Thoracic aorta (tissue), 2 donors: ENCODE measurements at places on chromosomes 12 and 14. TPM values are rescaled to one million over a fixed set of nuclear protein-coding genes. Genes with fewer than 3 reads are reported as not detected.

The GPR84 gene
- total RNA-seq, result 0.95 TPM

The TMEM179 gene
- total RNA-seq, result not detected

DNA sequence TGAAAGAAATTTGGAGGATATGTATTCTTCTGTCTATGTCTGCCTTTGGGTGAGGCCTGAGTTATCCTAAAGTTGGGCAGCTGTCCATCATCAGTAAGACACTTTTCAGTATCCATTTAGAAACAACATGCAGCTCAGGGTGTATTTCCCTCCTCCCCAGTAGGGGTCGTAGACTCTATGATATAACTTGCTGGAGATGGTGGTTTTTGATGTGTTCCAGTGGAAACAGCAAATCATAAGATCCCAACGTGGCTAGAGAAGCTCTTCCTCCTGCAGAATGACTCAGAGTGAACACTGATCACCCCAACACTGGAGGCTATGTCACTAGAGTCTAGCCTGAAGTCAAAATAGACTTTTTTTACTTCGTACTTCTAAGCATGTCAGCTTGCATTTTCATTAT lies 331.6 kb upstream of the STXBP6 start:
- DNase-seq, result no peak

The SLC24A4 gene
- 4.4 TPM for total RNA-seq

GRCh38 chr12:31008241-31008761 lies 65.4 kb upstream of the DDX11 start:
- DNase-seq, result no peak

DNA sequence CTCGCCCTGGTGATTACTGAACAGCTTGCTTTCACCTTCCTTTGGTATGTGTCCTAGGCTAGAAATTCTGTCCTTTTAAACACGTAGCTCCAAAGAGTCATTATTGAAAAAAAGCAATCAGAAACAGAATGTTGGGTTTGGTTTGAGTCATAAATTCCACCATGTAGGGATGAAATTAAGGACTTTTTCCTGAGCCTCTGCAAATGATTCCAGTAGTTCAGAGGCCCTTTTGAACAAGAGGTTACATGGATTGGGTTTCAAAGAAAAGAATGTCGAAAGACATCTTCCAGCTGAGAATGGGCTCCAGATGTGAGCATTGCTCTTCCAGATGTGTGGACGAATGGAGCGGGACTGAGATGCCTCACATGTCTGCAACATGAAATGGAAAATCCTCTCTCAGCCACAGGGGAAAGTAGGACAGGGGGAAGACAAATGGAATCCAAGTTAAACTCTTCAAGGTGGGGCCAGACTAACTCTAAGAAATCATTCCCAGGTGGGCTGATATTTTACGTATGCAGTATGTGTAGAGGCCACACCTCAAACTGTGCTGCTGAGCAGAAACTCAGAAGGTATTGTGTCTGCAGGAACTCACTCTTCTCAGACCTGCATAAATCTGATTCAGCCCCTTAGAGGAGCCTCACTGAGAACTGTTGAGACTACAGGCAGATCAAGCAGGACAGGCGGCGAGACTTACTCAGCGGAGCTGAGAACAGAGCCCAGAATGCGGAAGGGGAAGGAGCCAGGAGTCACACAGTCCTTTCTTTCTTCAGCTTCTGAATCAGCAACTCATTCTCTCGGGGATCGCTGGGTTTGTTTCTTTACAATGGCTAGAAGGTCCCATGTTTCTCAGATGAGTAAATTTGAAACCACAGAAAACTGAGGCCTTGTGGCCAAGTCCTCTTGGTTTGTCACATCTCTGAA lies 23.3 kb upstream of the EMP1 start:
- DNase-seq, result peak; percentile 32

DNA sequence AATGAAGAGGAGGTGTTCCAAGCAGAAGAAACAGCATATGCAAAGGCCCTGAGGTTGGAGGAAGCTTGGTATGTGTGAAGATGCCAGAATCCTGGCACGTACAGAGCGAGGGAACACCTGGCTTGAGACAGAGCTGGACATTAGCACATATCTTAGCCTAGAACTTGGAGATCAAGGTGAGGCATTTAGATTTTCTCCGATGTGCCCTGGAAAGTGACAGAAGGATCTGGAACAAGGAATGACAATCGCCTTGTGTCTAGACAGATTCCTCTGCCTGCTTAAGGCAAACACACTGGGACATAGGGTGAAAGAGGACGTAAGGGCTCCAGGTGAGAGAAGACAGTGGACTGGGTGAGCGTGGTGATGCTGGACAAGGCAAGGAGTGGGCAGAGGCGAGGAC lies 32.2 kb upstream of the NOS1 start:
- DNase-seq, result no peak

- no peak for DNase-seq
Measured at GRCh38 chr12:129237881-129238280, 384.6 kb downstream of the GLT1D1 start.

DNA sequence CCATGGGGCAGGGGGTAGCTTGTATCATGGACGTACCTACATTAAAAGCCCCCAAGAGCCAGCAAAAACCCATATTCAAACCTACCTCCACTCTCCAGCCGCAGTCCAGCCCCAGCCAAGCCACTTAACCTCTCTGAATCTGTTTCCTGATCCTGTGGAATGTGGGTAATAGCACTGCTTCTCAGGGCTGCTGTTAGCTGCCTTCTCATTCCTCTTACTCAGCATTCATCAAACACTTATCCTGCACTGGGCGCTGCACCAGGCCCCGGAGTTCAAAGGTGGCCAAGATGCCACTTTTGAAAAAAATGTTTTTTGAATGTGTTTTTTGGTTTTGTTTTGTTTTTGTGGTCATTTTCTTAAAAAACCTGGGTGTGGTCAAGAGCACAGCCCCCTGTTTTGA lies 237.4 kb downstream of the CHST11 start:
- DNase-seq, result no peak

DNA sequence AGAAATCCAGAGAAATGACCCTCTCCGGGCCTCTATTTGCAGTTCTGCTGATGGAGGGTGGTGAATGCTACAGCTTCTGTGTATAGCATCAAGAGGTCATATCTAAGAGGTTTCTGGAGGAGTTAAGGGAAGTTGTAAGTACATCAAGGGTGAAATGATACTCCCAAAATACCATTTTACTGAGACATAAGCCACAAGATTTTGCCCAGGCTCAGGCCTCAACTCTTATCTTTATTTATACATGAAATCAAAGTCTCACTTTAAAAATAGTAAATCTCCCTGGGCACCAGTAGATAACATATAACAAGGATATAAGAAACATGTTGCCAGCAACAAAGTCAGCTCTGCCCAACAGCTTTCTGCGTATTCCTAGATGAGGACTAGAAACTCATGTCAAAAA lies 40.4 kb downstream of the NIN start:
- DNase-seq, result no peak

The KIF5A gene
- 0.81 TPM for total RNA-seq

- DNase-seq, result no peak
Measured at GRCh38 chr14:69573831-69574262, 824 bp downstream of the CCDC177 start.

DNA sequence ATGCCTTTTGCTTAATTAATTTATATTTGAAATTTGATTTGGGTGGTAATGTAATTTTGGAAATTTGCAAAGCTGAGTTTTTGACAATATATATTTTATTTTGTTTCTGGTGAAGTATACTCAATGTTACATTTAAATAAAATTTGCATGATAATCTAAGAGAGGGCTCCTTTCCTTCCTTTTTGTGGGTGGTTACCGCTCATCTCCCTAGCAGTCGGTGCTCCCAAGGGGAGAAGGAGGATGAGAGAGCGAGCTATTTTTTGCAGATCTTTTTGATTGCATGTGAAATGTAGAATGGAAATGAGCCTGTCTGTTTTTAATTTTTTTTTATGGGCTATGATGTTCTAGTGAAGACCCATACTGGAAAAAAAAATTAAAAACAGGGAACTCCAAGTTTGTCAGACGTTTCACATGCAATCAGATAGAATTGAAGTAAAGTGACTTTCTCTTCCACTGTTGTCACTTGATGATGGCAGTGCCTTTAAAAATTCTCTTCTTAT lies 39.8 kb downstream of the MSRB3 start:
- no peak for DNase-seq

GRCh38 chr12:115323223-115323905 lies 639.4 kb upstream of the TBX3 start:
- no peak for DNase-seq

- no peak for DNase-seq
Measured at GRCh38 chr12:45234139-45234865, 18.4 kb downstream of the ANO6 start.

- DNase-seq, result no peak
Measured at GRCh38 chr12:103530307-103531066, 34.7 kb upstream of the C12orf42 start.

GRCh38 chr12:4938900-4939299 lies 29.2 kb downstream of the KCNA1 start:
- no peak for DNase-seq

The KRT78 gene
- total RNA-seq, result not detected

DNA sequence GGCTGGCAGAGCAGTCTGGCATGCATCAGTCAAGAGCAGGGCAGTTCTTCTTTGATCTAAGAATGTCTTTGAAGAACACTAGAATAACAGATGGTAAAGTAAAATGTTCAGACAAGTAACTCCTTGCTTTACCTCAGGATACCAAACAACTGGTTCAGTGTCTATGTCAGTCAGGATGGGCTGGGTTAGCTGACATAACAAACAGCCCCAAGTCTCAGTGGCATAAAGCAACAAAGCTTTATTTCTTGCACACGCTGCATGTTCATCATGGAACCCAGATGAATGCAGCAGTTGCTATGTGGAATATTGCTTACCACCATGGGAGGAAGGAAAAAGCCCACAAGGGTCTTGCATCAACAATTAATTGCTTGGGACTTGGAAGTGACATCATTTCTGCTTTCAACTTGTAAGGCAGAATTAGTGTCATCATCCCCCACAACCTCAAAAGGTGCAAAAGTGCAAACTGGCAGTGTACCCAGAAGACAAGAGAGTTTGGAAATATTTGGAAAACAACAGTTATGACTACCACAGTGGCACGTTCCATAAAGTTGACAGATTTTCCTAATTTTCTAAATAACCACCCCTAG lies 21.2 kb downstream of the GPRC5D start:
- DNase-seq, result no peak

The HPD gene
- total RNA-seq, result 6.8 TPM

DNA sequence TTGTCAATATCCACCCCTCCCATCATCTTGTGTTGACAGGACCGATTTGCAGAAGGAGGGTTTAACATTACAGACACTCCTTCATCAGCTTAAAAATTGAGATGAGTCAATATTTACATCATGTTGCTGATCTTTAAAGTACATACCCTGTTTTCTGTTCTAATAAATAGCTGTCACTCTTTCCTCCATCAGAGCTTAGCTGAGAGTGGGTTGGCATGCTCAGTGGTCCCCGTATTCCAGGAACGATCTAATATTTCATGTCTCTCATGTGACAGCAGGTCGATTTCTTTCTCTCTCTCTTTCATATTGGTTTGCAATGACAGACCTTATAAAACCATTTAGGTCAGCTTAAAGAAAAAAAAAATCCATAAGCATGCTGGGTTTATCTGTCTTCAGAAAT lies 950.6 kb downstream of the GALC start:
- DNase-seq, result no peak

The SLCO1B3 gene
- not detected for total RNA-seq

GRCh38 chr12:98532687-98533304 lies 17.4 kb downstream of the TMPO start:
- DNase-seq, result no peak

- no peak for DNase-seq
Measured at GRCh38 chr12:94500831-94501567, 41.3 kb upstream of the CEP83 start.

The CDK17 gene
- 30.7 TPM for total RNA-seq

The PMEL gene
- total RNA-seq, result 0.99 TPM

GRCh38 chr12:84038242-84038641 lies 874.4 kb downstream of the SLC6A15 start:
- no peak for DNase-seq

DNA sequence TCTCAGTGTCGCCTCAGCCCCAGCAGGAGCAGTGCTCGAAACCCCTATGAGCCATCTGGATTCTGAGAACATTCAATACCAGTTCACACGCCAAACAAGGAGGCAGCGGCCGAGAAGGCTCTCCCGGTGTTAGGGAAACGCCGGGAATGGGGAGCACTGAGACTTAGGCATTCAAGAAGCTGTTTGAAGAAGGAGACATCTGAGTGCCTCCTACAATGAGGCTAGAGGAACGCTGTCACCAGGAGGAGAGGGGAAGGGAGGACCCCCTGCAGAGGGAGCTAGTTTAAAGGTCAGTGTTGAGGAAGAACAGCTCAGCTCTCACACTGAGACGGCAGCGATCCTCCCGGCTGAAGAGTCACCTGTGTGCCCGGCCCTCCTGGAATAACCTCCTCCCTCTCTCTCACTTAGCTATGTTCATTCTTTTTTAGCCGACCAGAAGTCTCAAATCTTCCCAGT lies 69.9 kb downstream of the SERPINA3 start:
- DNase-seq, result no peak

The HAL gene
- total RNA-seq, result not detected

GRCh38 chr12:18813753-18814152 lies 75.8 kb downstream of the CAPZA3 start:
- no peak for DNase-seq

DNA sequence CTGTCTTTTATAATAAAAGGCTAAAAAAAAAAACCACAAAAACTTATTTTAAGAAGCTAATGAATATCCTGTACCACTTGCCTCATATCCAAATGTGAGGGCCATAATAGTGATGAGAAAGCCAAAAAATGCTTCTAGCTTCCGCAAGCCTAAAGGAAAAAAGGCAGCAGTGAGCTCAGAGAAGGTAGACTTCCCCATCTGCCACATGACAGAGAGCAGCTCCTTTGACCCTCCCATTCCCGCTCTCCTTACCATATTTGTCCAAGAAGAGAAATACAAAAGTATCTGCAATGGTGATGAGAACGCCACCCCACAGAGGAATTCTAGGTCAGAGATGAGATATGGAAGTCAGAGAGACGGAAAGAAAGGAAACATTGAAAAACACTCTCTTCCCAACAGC lies 27.1 kb downstream of the SLC11A2 start:
- no peak for DNase-seq

The AQP2 gene
- total RNA-seq, result 3.0 TPM

GRCh38 chr12:2190085-2190484 lies 137.3 kb downstream of the CACNA1C start:
- no peak for DNase-seq

The AKAP3 gene
- total RNA-seq, result 3.3 TPM

GRCh38 chr14:57835766-57836165 lies 30.1 kb downstream of the SLC35F4 start:
- DNase-seq, result no peak

The PPP2R5E gene
- total RNA-seq, result 13.9 TPM

GRCh38 chr12:72543777-72544467 lies 271.8 kb downstream of the TRHDE start:
- DNase-seq, result no peak

DNA sequence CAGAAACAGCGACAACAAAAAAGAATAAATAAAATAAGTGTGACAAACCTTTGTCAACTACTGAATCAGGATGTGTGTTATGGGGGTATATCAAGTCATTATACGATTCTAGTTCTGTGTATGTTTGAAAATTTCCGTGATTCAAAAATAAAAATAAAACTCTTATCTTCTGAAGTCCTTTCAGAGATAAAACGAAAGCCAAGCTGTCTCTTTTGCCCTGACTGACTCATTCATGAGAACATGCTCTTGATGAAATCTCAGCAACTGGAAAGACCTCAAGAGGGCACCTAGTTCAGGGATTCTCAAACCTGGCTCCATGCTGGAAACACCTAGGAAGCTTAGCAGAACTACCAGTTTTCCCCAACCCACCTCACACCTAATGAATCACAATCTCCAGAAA lies 9.2 kb downstream of the FOXN3 start:
- DNase-seq, result no peak

The SDR9C7 gene
- 0.27 TPM for total RNA-seq

The DENND5B gene
- total RNA-seq, result 43.9 TPM

GRCh38 chr12:75698052-75698451 lies 186.6 kb upstream of the KRR1 start:
- DNase-seq, result no peak

The KRT74 gene
- total RNA-seq, result not detected
